ENCODE measurements at places on chromosomes 1 and 21. TPM values are rescaled to one million over a fixed set of nuclear protein-coding genes. Genes with fewer than 3 reads are reported as not detected.

PGLYRP4 gene
- not detected for total RNA-seq

NPPA gene
- not detected for total RNA-seq

PRAMEF27 gene
- not detected for total RNA-seq

LENEP gene
- not detected for total RNA-seq

NHLH1 gene
- 0.08 TPM for total RNA-seq

NME7 gene
- 28.0 TPM for total RNA-seq

FAM229A gene
- 14.0 TPM for total RNA-seq

KLHDC8A gene
- 287 TPM for total RNA-seq

RGS1 gene
- 8.3 TPM for total RNA-seq

GRCh38 chr1:107534632-107535031, 393.8 kb downstream of the NTNG1 start:
- no peak for DNase-seq
- H3K27ac ChIP-seq, result no peak overlapping the region
- H3K4me1 ChIP-seq, result no peaks in the 10 kb centered on the region

GRCh38 chr21:17819114-17819876, at the start of gene C21orf91:
Gene C21orf91 (minus strand): TSS chr21:17819356. CDS start chr21:17818318, 1,038 bp downstream.
- no peaks in the 10 kb centered on the region for H3K36me3 ChIP-seq
- H3K27ac ChIP-seq, result peak within 1 kb of the TSS; percentile 82
- H3K4me3 ChIP-seq, result peak within 1 kb of the TSS; percentile 86
- H3K27me3 ChIP-seq, result no peaks in the 10 kb centered on the region

- no peaks in the 10 kb centered on the region for H3K27me3 ChIP-seq
- H3K4me1 ChIP-seq, result no peaks in the 10 kb centered on the region
- H3K36me3 ChIP-seq, result no peaks in the 10 kb centered on the region
Observed at GRCh38 chr1:198680174-198680875, 41.5 kb downstream of the PTPRC start.

DNA sequence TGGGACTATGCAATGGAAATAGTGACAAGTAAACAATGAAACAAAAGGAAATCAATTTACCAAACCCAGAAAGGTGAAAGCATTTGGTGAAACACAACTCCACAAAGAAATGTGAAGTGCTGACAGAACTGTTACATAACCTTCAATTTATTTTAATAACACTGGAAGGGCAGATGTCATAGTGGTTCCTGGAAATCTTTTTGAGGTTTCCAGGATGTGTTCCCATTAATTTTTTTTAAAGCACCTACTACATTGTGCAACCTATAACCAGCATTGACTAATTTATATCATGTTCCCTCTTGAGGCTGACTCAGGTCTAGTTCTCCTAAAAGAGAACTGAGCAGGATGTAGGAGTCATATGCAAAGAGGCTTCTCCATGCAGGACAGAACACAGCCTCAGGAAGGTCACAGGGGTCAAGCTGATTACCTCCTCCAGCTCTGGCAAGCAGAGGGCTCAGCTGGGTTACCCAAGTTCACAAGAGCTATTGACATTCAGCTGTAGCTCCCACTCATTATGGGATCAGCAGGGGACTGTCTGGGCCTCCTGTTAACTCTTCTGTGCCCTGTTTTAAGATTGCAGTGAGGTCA, 157.1 kb upstream of the NRIP1 start:
- H3K4me1 ChIP-seq, result peaks cover 3% of the 10 kb centered on the region
- H3K27ac ChIP-seq, result no peak overlapping the region
- H3K36me3 ChIP-seq, result no peaks in the 10 kb centered on the region
- H3K27me3 ChIP-seq, result no peaks in the 10 kb centered on the region
- no peak for DNase-seq

DNA sequence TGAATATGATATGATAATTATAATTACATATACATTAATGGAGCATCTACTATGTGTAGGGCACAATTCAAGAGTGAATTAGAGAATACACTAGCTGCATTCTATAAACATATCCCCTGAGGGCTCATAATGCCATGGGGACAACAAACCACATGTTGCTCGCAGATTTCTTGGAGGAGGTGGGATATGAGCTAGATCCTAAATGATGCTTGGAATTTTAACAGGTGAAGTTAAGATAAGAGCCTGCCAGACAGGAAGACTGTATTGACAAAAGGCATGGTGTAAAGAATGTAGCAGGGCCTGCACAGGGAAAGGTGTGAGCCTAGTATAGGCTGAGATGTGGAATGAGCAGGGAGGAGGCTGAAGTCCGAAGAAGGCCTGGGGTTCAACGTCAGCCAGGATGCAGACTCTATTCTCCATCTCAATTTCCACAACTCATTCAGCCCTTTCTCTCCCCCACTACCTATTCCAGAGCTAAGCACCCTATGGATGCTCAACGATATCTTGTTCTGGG, 120.2 kb downstream of the ELAVL4 start:
- no peak overlapping the region for H3K4me3 ChIP-seq
- H3K27me3 ChIP-seq, result no peaks in the 10 kb centered on the region
- no peak for DNase-seq
- no peak overlapping the region for H3K27ac ChIP-seq
- H3K36me3 ChIP-seq, result no peaks in the 10 kb centered on the region
- H3K4me1 ChIP-seq, result no peaks in the 10 kb centered on the region

- no peaks in the 10 kb centered on the region for H3K4me1 ChIP-seq
- H3K36me3 ChIP-seq, result no peaks in the 10 kb centered on the region
- no peaks in the 10 kb centered on the region for H3K27me3 ChIP-seq
- no peak overlapping the region for H3K4me3 ChIP-seq
- no peak for DNase-seq
- H3K27ac ChIP-seq, result no peak overlapping the region
Observed at GRCh38 chr1:22364326-22364650, 87.4 kb upstream of the ZBTB40 start.

GRCh38 chr1:15219280-15220023, 27.6 kb upstream of the FHAD1 start:
- no peak overlapping the region for H3K4me3 ChIP-seq
- DNase-seq, result peak; percentile 28
- H3K27me3 ChIP-seq, result no peaks in the 10 kb centered on the region
- H3K27ac ChIP-seq, result no peak overlapping the region
- H3K4me1 ChIP-seq, result peaks cover 12% of the 10 kb centered on the region
- H3K36me3 ChIP-seq, result no peaks in the 10 kb centered on the region

DNA sequence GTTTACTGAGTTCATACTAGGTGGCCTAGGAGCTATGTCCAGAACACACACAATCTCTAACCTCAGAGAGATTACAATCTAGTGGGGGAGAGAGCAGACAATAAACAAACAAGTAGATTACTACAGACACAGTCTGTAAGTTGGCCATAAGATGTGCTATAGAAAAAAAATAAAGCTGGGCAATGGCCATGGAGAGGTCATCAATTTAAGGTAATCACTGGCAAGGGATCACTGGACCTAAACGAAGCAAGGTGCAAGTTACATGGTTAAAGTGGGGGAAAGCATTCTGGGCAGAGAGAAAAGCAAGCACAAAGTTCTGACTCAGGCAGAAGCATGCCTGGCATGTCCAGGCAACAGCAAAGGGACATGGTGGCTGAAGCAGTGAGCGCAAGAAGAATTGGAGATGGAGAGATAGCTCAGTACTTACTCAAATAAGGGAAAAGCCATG, 147.0 kb downstream of the RERE start:
- no peak overlapping the region for H3K27ac ChIP-seq
- H3K4me1 ChIP-seq, result peaks cover 11% of the 10 kb centered on the region
- no peak overlapping the region for H3K4me3 ChIP-seq
- H3K36me3 ChIP-seq, result no peaks in the 10 kb centered on the region
- no peaks in the 10 kb centered on the region for H3K27me3 ChIP-seq

- no peak overlapping the region for H3K4me3 ChIP-seq
- H3K27ac ChIP-seq, result no peak overlapping the region
- DNase-seq, result no peak
- H3K27me3 ChIP-seq, result no peaks in the 10 kb centered on the region
- H3K36me3 ChIP-seq, result no peaks in the 10 kb centered on the region
Observed at GRCh38 chr1:246283771-246284410, 223.2 kb downstream of the SMYD3 start.

GRCh38 chr21:44653123-44653522, 1.3 kb downstream of the KRTAP12-4 start:
- H3K4me3 ChIP-seq, result no peak overlapping the region
- no peaks in the 10 kb centered on the region for H3K4me1 ChIP-seq
- DNase-seq, result no peak
- H3K36me3 ChIP-seq, result no peaks in the 10 kb centered on the region
- H3K27ac ChIP-seq, result no peak overlapping the region
- H3K27me3 ChIP-seq, result no peaks in the 10 kb centered on the region

DNA sequence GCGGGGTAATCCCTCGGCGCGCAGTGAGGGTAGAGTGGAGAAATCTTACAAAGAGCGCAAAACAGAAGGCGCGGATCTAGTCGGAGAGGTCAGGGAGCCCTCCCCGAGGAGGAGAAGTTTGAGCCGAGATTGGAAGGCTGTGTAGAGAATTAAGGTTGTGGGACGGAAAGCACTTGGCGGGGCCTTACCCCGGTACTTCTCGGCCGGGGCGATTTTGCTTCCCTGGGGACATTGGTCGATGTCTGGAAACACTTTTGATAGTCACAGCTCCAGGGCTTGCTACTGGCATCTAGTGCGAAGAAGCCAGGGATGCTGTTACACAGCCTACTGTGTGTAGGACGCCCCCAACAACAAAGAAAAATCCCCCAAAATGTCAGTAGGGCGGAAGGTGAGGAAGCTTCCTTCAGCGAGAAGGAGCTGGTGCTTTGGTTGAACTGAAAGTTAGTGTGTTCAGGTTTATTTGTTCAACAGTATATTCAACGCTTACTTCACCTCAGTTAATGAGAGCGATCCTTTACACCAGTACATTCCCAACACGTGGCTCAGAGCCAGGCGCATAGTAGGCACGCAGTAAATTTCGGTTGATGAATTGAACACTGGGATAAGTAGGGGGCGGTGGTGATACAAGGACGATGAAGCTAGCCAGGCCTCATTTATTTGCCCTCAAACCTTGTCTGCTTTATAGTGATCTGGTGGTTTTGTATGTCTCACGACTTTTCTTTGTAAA, 807 bp downstream of the CEP85 start:
- DNase-seq, result no peak
- H3K36me3 ChIP-seq, result no peaks in the 10 kb centered on the region
- H3K27ac ChIP-seq, result peak overlapping the region; percentile 57
- H3K4me1 ChIP-seq, result peaks cover 2% of the 10 kb centered on the region
- peak overlapping the region; percentile 77 for H3K4me3 ChIP-seq

DNA sequence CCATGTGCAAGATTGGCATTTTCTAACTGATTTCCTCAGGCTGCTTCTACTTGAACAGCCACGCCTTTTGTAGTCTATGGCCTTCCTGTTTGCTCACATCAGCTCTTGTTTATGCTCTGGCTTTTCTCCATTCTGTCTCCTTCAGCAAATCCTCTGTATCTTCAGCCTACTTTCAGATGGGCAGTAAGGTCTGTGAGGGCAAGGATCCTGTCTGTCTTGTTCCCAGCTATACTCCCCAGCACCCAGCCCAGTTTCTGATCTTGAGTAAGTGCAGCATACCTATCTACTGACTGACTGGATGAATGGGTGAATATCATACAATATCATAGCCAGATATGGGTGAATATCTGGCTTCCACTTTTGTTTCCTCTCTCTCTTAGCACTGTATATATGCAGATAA, 438.1 kb downstream of the LMO4 start:
- no peaks in the 10 kb centered on the region for H3K4me1 ChIP-seq
- no peak for DNase-seq
- no peak overlapping the region for H3K27ac ChIP-seq
- no peaks in the 10 kb centered on the region for H3K27me3 ChIP-seq

DNA sequence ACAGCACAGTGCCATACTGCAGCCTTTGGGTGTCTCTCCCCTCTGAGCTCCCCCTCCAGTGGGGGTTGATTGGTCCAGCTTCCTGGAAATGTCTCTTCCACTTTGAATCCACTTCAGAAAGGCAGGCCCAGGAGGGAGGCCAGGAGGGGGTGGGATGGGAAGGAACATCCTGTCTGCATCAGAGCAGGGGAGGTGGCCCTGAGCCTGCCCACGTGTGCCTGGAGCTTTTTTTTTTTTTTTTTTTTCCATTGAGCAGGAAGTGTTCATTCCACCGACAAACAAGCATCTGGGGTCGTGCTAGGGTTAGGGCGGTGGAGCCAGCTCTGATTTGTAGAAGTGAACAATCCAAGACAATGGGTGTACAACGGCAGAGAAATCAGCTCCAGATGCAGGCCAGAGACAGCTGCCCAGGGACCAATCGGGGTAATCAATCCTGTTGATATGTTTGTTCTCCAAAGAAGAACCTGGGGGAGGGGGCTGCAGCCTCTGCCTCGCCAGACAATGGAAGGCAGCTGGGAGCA, 93.3 kb downstream of the SSBP3 start:
- no peaks in the 10 kb centered on the region for H3K27me3 ChIP-seq
- DNase-seq, result peak; percentile 89
- H3K36me3 ChIP-seq, result no peaks in the 10 kb centered on the region
- H3K4me1 ChIP-seq, result peaks cover 43% of the 10 kb centered on the region
- H3K27ac ChIP-seq, result peak overlapping the region; percentile 70
- no peak overlapping the region for H3K4me3 ChIP-seq

GRCh38 chr1:46757247-46757955, 38.5 kb upstream of the EFCAB14 start:
- H3K27ac ChIP-seq, result no peak overlapping the region
- H3K4me1 ChIP-seq, result no peaks in the 10 kb centered on the region
- no peak overlapping the region for H3K4me3 ChIP-seq
- no peaks in the 10 kb centered on the region for H3K36me3 ChIP-seq
- H3K27me3 ChIP-seq, result no peaks in the 10 kb centered on the region
- no peak for DNase-seq

- no peaks in the 10 kb centered on the region for H3K4me1 ChIP-seq
- no peak for DNase-seq
- H3K36me3 ChIP-seq, result no peaks in the 10 kb centered on the region
- H3K27ac ChIP-seq, result no peak overlapping the region
- no peaks in the 10 kb centered on the region for H3K27me3 ChIP-seq
- H3K4me3 ChIP-seq, result no peak overlapping the region
Observed at GRCh38 chr1:214913966-214914365, 168.6 kb upstream of the KCNK2 start.

GRCh38 chr1:226051365-226051764, 11.2 kb upstream of the H3-3A start:
- no peak for DNase-seq
- peaks cover 10% of the 10 kb centered on the region for H3K4me1 ChIP-seq
- H3K4me3 ChIP-seq, result no peak overlapping the region
- H3K36me3 ChIP-seq, result no peaks in the 10 kb centered on the region
- H3K27me3 ChIP-seq, result no peaks in the 10 kb centered on the region
- H3K27ac ChIP-seq, result no peak overlapping the region

DNA sequence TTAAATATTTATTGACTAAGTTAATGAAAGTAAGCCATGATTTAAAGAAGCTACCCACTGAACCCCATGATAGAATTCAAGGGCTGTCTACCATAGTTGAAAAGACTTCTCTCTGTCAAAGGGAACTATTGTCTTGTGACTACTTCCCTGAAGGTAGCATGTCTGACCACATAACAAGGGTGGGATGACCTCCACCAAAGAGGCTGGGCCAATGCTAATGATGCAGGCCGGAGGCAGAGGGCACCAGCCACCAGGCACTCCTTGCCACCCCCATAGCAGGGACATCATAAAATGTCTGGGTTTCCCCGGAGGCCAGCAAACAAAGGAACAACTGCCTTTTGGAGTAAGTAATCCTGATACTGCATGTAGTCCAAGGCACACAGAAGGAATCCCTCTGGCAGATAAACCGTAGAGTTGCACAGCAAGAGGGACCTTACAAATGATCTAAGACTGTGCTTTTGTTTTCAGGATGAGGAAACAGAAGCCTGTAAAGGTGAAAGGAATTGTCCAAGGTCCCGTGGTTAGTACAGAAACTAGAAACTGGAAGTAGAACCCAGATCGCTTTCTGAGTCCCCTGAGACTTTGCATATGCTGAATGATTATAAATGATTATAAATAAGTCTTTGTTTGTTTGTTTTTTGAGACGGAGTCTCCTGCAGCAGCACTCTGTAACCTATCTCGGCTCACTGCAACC, 33.5 kb upstream of the ITPKB start:
- H3K36me3 ChIP-seq, result no peaks in the 10 kb centered on the region
- no peak for DNase-seq
- no peaks in the 10 kb centered on the region for H3K27me3 ChIP-seq
- no peak overlapping the region for H3K4me3 ChIP-seq

Measured in ovary (tissue), 10 donors.